ENCODE measurements at places on chromosomes 1 and 21.

DNA sequence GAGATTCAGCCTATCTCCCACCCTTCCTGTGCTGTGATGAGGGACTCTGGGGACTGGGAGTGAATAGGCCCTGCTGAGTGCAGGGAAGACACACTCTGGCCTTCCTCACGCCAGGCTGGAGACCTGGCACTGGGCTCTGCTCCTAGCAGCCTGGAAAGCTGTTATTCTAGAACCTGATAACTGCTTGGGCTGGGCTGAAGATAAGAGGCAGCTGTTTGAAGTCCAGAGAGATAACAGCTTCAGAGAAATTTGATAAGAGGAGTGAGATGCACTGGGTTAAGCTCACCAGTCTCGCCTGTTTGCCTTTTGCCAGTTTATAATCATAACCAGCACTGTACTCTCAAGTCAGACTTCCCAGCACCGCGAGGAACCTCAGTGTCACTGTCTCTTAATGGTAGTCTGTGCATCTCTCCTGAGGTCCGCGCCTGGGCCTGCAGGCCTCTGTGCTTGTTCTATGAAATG, 46.6 kb upstream of the GPR37L1 start:
- no peak for DNase-seq

- DNase-seq: no peak
Observed at GRCh38 chr1:213678753-213679152, 309.0 kb upstream of the PROX1 start.

DNA sequence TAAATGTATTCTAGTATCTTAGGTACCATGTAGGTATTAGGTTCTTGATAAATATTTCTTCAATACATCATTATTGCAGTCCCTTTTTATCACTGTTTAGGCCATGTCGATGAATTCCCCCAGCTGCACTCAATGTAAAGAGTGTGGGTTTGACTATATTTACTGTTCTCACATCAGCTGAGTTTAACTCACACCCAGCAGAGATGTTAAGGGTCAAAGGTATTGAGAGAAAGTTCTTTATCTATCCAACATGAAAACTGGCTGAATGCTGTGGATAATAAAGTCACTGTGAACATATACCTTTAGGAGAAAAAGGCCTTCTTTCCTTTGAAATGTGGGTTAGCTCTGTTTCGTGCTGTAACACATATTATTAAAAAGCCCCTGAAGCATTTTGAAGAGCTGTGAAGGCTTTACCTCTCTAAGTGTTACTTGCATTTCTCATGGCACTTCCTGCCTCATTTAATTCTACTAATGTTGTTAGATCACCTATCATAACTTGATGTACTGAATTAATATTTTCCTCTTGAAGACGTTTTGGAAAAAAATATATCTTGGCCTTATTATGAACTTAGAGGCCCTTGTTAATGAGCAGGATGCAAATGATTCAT, 19.1 kb upstream of the LYST start:
- no peak for DNase-seq

GRCh38 chr1:47731730-47732129, 265.5 kb downstream of the TRABD2B start:
- no peak for DNase-seq

- no peak for DNase-seq
Observed at GRCh38 chr1:16122916-16123315, 33.0 kb downstream of the EPHA2 start.

DNA sequence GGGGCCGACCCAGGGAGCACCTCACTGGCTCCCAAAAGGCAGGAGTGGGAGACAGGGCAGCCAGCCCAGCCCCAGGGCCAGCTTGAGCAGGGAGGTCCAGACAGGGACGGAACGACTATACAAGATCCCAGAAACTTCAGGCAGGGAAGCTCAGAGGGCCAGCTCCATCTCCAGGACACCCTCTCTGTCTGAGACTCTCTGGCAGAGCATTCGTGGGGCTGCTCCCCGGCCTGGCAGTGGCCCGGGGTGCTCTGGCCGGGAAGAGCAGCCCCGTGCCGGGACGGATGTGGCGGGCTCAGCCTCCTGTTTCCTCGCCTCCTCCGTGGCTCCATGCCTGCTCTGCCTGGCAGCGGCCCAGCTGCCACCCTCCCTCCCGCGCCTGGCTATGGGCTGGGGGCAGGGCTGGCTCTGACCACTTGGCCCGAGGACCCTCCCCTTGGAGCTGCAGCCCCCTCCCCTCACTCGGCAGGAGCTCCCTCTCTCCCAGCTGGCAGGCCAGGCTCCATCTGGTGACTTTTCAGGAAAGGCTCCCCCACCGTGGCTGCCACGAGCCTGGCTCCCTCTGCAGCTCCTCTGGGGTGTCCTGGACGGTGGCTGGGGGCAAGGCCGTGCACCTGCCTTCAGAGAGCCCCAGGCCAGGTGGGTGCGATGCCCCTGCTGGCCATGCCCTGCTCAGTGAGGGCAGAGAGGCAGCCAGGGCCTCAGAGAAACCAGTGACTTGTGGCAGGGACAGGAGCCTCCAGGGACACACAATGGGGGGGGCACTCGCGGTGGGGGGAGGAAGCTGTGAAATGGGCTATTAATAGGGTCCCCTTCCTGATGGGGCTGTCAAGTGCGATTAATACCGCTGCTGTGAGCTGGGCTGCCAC, 5.6 kb upstream of the PLCH2 start:
- DNase-seq: no peak

GRCh38 chr1:65065524-65066418, 82.2 kb upstream of the AK4 start:
- no peak for DNase-seq

GRCh38 chr21:41008974-41009373, 159.0 kb upstream of the BACE2 start:
- DNase-seq: no peak

- no peak for DNase-seq
Observed at GRCh38 chr1:236502972-236503639, 20.7 kb upstream of the LGALS8 start.

Measured in anterior cingulate cortex (tissue), 58 donors.